Small intestine (tissue), 16 donors: ENCODE measurements at places on chromosomes 5 and 9.

DNA sequence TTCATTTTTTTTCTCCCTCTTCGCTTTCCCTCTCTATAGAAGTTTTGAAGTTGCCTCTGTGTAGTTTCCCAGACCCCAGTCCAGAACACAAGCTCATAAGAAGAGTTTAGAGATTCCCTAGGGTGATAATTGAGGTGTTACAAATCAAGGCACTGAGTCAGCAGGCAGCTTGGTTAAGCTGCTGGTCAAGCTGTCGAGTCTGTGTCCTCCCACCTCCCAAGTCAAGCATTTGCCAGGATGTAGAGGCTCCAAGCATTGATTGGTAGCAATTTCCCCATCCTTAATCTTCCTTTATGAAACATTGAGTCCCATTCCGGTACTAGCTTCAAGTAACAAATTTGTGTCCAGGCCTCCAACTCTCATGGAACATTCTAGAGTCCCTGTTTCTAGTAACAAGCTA lies 47.5 kb upstream of the SLC1A1 start:
- DNase-seq: no peak

DNA sequence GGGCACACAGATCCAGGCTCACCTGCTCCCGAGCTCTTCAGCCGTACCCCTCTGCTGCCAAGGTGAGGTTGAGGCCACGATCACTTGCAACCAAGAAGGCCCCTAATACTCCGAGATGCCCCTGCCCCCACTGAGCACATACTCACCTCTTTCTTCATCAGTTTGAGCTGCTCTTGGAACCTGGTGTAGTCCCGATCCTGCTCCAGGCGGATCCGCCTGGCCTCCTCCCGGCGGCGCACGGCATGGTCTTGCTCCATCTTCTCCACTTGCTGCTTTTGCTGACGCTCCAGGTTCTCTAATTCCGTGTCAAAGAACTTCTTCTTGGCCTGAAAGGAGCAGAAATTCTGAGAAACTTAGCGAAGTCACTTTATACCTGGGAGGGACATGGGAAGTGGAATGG lies 75.7 kb upstream of the FBXW11 start:
- no peak for DNase-seq

DNA sequence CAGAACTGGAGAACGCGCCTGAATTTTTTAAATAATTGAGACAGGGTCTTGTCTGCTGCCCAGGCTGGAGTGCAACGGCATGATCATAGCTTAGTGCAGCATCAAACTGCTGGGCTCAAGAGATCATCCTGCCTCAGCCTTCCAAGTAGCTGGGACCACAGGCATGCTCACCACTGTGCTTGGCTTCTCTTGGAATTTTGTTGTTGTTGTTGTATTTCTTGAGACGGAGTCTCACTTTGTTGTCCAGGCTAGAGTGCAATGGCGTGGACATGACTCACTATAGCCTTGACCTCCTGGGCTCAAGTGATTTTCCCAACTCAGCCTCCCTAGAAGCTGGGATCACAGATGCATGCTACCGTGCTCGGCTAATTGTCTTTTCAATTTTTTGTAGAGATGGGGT lies 58.4 kb upstream of the DAB2IP start:
- no peak for DNase-seq

- no peak for DNase-seq
These were observed 95.3 kb upstream of the GNA14 start for GRCh38 chr9:77743386-77743785.

- no peak for DNase-seq
These were observed 114.6 kb downstream of the KLHL3 start for GRCh38 chr5:137621306-137621705.

- no peak for DNase-seq
These were observed 88.7 kb downstream of the ADAMTS2 start for GRCh38 chr5:179256328-179257175.

DNA sequence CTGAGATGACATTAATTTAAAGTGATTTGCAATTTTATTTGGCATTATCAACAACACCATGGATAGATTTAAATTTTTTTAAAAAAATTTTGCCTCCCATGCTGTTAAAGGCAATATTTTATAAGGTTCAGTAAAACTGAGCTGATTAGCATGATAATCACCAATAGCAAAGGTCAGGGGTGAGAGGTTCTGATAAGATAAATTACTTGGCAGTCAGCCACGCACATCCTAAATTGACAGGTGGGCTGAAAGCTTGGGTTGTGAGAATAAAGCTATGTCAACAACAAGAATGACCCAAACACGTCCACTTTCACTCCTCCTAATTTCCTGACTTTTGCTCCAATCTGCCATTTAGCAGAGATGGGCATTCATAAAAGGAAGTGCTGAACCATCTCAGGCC lies 127.1 kb downstream of the LHFPL2 start:
- DNase-seq: no peak

DNA sequence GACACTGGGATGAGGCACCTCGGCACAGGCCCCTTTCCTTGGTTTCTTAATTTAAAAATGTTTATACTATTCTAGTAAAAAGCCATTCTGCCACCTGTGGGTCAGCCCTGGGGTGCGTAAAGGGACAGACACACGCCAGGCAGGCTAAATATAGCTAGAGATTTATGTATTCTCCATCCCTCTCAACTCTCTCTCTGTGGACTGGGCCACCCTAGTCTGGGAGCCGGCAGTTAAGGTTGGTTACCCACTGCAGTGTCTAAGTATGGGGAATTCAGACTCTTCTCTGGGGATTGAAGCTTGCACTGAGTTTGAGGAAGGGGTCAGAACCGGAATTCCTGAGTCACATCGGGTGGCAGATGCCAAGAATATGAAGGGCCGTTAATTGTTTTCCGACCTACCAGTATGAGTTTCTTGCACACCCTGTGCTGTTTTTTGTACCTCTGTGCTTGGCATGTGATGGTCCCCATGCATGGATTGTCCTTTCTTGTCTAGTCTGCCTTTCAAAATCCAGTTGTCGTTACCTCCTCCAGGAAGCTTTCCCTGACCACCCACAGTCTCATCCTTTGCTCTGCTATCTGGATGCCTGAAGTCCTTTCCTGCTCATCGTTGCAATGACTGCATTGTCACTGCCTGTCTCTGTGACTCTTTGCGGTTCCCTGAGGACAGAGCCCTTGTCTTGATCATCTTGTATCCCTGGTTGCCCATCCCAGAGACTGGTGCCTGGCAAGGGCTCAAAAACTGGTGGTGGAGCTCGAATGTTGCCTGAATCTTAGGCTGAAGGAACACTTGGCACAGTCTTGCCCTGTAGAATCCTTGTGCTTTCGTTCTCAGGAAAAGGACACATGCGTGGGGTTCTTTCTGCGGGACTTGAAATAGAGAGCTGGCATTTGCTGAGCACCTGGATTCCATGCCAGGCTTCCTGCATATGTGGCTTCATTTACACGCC lies 2.1 kb downstream of the NEURL1B start:
- no peak for DNase-seq

- no peak for DNase-seq
These were observed 12.7 kb downstream of the FAT2 start for GRCh38 chr5:151578326-151579025.

GRCh38 chr5:100706776-100707175 lies 171.6 kb downstream of the FAM174A start:
- peak; percentile 2 for DNase-seq

DNA sequence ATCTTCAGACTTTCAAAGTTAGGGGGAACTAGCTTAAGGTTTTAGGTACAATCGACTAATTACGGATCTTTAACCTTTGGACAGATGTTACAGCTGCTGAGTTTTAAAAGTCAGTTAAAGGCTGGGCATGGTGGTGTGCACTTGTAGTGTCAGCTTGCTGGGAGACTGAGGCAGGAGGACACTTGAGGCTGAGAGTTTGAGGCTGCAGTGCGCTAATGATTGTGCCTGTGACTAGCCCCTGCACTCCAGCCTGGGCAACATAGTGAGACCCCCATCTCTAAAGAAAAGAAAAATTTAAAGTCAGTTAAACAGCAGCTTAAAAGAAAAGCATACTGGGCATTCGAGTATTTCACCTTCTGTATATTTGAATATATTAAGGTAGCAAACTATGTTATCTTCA lies 51.4 kb downstream of the JMY start:
- DNase-seq: no peak

- no peak for DNase-seq
These were observed 514.7 kb downstream of the MTRR start for GRCh38 chr5:8383616-8384015.

- no peak for DNase-seq
These were observed 132.5 kb downstream of the CDH18 start for GRCh38 chr5:19855453-19855852.

DNA sequence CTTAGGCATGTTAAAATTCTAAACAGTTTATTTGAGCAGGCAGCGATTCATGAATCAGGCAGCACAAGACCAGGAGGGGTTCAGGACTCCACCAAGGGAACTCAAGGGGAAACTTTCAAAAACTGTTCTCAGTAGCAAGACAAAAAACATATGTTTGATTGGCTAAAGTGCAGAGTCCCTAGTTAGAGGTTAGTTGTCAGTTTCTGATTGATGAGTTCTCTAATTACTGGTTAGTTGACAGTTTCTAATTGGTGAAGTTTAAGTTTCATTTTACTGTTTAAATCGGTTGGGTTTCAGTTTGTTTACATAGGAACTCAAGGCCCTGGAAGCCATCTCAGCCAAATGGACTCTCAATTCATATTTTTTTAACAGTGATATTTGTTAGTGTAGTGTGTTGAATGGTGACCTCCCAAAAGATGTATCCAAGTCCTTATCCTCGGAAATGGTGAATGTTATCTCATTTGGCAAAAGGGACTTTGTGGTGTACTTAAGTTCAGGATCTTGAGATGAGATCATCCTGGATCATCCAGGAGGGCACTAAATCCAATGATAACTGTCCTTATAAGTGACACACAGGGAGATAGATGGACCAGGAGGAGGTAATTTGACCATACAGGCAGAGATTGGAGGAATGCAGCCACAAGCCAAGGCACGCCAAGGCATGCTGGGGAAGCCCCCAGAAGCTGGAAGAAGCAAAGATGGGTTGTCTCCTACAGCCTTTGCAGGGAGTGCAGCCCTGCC lies 219.2 kb upstream of the RAI14 start:
- DNase-seq: no peak

DNA sequence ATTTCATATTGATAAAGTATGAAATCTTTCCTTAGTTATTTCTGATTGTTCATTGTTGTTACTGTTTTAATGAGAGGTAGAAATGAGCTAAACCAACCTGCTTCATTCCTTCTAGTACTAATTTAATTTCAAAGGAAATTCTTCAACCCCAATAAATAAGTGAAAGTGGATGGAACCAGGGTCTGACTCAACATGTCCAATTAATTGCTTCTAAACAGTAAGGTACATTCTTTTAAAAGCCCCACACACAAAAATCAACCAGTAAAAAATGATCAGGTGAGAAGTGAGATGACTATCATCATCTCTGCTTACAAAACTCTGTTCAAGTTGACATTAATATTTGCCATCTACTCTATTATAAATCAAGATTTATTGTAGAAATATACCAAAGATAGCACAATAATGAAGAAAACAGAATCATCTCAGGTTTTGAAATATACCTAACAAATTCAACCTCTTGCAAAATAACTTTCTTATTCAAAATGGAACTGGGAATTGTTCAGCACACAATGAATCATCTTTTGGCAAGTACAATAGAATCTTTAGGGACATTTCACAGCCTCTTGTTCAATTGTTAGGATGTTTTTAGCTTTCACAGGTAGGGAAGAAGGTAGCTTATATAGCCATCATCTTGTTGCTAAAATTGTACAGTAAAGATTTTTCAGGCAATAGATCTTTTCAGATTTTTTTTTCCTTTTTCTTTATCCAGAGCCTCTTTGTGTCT lies 114.5 kb downstream of the RPS23 start:
- no peak for DNase-seq

DNA sequence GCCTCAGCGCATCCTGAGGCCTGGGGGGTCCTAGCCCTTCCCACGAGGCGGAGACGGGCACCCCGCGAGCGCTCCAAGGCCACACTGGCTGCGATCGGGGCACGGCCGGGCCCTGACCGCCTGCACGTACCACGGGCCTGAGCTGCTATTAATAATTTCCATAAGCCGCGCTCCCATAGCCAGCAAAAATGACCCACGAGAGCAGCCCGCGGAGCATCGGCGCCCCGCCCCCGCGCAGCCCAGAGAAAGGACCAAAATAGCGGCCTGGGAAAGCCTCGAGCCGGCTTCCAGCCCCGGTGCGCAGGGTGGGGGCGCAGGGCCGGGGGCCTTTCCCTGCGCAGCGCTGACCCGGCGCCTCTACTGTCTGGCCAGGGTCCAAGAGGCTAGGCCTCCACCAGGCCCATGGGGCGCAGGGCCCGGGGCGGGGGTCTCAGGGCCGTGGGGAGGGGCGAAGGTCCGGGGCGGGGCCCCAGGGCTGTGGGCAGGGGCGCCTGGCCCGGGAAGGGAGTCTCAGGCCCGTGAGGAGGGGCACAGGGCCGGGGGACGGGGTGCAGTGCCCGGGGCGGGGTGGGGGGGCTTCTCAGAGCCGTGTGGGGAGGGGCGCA lies 54.4 kb downstream of the EXD3 start:
- no peak for DNase-seq

GRCh38 chr5:87246061-87246460 lies 21.6 kb upstream of the RASA1 start:
- DNase-seq: no peak

DNA sequence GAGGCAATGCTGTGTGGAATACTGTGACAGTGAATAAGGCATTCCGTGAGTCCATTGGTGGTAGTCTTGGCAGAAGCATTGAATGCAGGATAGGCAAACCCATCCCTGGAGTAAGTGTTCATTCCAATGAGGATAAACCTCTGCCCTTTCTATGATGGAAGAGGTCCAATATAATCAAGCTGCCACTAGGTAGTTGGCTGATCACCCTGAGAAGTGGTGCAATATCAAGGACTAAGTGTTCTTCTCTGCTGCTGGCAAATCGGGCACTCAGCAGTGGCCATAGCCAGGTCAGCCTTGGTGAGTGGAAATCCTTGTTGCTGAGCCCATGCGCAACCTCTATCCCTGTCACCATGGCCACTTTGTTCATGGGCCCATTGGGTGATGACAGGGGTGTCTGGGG lies 70.1 kb downstream of the FBXO4 start:
- DNase-seq: no peak

DNA sequence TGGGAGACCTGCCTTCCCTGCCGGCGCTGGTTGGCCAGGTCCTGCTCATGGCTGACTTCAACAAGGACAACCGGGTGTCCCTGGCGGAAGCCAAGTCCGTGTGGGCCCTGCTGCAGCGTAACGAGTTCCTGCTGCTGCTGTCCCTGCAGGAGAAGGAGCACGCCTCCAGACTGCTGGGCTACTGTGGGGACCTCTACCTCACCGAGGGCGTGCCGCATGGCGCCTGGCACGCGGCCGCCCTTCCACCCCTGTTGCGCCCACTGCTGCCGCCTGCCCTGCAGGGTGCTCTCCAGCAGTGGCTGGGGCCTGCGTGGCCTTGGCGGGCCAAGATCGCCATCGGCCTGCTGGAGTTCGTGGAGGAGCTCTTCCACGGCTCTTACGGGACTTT lies 10.6 kb downstream of the DIPK1B start:
- no peak for DNase-seq

- no peak for DNase-seq
These were observed 52.7 kb upstream of the LARP1 start for GRCh38 chr5:154702477-154702876.

- DNase-seq: no peak
These were observed 25.8 kb downstream of the LPCAT1 start for GRCh38 chr5:1497795-1498622.

- no peak for DNase-seq
These were observed 1278.0 kb downstream of the EFNA5 start for GRCh38 chr5:106392766-106393165.
